GDM1 (cell line): ENCODE measurements at places on chromosomes 7 and 10.

- DNase-seq: no peak
These were observed 72.7 kb downstream of the DYNC1I1 start for GRCh38 chr7:95845007-95845406.

DNA sequence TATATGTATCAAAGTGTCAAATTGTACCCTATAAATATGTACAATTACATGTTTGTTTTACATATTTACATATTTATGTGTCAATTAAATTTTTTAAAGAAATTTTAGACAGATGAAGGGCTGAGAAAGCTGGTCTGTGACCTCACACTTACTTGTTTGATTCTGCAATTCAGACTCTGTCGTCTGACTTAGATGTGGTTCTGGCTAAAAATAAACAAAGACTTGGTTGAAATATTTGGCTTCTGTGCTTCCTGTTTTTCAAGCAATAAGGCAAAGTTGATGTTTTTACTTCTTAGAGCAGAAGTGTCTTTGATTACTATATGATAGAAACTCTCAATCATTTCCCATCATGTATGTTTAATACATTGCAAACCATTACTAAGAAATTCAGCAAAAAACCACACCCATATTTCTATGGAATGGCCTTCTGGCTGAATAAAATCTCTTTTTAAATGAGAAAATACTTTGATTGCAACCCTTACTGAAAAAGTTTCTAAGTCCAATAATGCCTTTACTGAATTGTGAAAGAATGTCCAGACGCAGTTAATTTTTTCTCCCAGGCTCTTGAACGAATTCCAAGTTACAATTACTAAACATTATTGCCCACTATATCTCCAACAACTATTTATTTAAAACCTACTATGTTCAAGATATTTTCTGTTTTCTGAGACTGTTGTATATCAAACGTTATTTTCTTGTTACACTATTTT is 59.5 kb upstream of the PRKG1 start:
- no peak for DNase-seq

- no peak for DNase-seq
These were observed 146.6 kb downstream of the SH2D4B start for GRCh38 chr10:80684259-80684658.

DNA sequence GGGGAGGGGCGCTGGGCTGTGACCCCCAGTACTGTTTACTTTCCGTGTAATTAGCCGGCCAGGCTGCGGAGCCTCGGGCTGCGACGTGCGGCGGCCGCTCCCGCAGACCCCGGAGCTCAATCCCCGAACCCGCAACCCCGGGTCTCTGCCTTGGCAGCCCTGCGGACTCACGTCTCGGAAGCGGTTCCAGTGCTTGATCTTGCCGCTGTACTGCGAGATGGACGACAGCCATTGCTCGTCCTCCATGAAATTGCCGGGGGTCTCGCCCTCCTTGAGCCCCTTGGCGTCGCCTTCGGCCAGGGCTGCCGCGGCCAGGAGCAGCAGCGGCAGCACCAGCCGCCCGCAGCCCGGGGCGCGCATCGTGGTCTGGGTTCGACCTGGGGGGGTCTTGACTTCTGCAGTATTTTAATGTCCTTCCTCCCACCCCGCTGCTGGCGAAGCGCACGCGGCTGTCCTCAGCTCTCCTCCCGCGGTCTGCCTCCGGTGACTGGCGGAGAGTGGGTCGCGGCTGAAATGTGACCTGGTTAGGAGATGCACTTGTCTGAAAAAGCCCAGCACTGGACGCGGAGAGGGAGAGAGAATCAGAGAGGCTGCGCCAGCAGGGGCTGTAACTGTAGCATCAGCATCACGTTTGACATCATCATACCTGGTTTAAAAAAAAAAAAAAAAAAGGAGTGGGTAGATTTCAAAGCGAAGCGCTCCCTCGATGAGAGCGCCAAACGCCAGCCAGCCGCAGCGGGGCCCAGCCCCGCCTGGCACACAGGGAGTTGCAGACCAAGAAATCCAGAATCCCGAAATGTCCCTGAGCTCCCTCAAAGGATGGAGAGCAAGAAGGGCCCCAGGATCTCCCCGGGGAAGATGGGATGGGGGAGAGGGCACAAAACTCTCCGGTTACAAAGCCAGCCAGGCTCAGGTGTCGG is at the start of gene SPOCK2:
Gene SPOCK2 (minus strand): TSS at position 583 of the 920 bp plus-strand sequence. CDS start 223 bp downstream, at position 360.
- no peak for DNase-seq

DNA sequence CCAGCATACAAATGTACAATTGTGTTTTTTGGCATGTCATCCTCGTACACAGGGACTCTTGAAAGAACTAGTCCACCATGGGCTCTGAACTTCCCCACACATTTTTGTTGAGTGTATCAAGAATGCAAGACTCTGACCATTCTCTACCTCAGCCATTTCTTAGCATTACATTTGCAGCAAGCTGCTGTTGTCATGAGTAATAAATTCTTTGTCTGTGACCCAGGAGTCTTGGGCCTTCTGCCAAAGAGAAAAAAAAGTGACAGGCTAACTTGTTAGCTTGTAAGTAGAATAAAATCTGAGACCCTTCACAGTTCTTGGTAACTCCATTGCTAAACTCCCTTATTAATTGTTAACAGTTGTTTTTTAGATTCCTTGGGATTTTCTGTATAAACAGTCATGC is 542.3 kb upstream of the MBL2 start:
- no peak for DNase-seq

DNA sequence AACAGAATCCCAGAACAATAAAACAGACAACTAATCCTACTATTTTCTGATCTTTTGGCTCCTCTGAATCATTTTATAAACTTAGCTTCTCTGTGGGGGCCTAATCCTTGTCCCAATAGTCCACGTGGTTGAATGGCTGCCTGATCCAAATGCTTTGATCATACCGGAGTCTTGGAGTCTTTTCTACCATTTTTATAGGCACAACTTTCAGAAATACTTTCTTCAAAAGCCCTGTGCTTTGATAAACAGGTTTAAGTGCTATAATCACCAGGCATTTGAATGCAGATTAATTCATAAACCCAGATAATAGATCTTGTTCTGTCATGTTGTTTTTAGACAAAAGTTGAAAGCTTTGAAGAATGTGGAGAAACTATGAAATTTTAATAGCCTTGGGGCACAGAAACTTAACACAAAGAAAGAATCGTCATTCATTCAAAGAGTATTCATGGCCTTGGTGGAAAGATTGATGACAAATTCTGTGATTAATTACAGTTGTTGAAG is 163.7 kb downstream of the AHR start:
- DNase-seq: no peak

- DNase-seq: no peak
These were observed 74.6 kb downstream of the VCL start for GRCh38 chr10:74072503-74072902.

GRCh38 chr7:43872406-43873110 is 3.2 kb upstream of the MRPS24 start:
- no peak for DNase-seq

- DNase-seq: peak; percentile 54
These were observed 80.4 kb downstream of the AUTS2 start for GRCh38 chr7:69678494-69679187.

GRCh38 chr7:105853931-105854419 is 22.4 kb downstream of the ATXN7L1 start:
- no peak for DNase-seq

GRCh38 chr7:64098-64915 is 128.1 kb upstream of the FAM20C start:
- DNase-seq: no peak

- no peak for DNase-seq
These were observed 18.4 kb downstream of the C7orf57 start for GRCh38 chr7:48053736-48054135.

- DNase-seq: no peak
These were observed 218.4 kb downstream of the KLF6 start for GRCh38 chr10:3566627-3567026.

DNA sequence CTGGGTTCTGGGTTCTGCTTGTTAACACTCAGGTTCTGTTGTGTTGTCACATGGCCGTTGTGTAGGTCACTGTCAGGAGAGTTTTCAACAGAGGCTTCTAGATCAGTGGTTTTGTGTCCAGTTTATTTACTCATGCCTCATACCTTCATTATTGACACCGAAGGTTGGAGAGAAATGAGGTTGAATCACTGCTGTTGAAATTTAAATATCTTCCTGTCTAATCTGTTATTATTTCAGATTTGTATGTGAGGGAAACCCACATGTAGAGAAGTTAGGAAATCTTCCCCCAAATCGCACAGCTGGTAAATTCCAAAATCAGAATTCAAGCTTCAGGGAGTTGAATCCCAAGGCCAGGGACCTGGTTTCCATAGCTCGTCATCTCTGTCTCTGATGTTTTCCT is 28.3 kb upstream of the KLF6 start:
- DNase-seq: no peak

GRCh38 chr7:109387530-109387929 is 817.9 kb downstream of the DNAJB9 start:
- no peak for DNase-seq

DNA sequence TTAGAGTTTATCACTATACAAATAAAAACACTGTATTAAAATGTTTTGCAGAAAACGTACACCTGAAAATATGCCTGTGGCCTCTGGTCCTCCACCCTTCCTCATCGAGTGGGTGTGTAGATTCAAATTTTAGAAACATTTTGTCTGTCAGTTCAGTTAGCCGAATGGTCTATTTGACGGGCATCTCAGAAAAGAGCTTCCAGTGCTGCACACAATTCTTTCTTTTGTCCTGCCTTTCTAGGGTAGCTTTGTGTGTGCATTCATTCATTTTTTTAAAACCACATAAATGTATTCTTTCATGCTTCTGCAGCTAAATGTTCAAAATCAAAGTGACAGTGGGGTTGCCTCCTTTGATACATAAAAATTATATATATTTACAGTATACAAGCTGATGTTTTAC is 46.8 kb downstream of the GNAI1 start:
- no peak for DNase-seq

- no peak for DNase-seq
These were observed 330.3 kb downstream of the HGF start for GRCh38 chr7:81439591-81439990.

DNA sequence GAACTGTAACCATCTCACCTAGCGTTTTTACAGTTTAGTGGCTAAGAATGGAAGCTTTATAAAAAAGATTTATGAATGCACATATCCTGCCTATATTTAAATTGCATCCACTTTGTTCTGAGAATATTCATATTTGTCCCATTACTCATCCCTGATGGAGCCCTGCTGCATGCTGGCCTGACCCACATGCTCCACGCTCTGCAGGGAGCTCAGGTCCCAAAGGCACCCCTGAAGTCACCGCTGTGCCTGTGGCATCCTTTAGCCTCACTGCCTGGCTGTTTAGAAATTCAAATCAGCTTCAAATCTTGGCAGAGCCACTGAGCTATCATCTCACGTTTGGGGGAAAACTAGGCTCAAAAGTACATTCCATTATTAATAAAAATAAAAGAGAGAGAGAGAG is 24.4 kb downstream of the C10orf90 start:
- DNase-seq: no peak

DNA sequence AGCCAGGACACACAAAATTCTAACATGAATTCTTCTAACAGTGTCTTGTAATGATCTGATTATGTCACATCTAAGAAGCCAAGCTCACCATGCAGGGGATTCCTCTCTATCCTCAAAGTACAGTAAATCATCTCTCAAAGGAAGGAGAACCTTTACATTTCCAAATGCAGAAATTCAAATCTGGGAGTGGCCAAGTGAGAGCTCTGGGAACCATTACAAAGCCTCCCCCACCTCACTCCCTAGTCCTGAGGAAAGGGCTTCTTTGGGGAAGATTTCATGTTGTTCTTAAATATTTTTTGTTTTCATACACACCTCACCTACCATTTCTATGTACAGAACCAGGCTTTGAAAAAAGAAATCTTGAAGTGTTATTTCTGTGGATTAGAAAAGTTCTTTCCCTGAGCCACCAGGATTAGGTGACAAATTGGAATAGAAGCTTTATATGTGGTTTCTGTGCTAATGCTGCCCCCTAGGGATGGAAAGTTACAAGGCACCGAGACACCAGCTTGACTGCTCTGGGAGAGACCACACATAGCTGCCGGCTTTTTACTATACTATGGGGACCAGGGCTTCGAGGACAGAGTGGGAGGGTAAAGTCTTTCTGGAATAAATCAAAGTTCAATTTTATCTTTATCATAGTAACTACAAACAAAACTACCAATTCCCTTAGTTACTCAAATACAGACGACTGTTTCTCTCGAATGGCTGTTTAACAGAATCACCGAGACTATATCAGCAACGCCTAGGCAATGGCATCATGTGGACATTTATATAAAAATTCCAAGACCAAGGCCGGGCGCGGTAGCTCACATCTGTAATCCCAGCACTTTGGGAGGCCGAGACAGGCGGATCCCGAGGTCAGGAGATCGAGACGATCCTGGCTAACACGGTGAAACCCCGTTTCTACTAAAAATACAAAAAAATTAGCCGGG is 116.1 kb downstream of the RNF216 start:
- DNase-seq: peak; percentile 64

DNA sequence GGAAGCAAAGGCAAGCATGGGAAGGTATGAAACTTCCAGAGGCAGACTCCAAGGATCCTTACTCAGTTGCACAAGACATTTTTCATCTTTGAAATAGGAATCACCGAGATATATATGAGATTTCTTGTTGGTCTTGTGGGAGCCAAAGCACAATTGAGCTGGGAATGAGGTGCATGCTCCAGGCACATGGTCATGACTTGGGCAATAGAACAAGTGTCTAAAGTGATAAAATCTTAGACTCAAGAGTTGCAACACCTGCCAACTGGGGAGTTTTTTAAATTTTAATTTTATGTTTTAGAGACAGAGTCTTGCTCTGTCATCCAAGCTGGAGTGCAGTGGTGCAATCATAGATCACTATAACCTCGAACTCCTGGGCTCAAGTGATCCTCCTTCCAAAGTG is 169.5 kb upstream of the ADCY1 start:
- no peak for DNase-seq

DNA sequence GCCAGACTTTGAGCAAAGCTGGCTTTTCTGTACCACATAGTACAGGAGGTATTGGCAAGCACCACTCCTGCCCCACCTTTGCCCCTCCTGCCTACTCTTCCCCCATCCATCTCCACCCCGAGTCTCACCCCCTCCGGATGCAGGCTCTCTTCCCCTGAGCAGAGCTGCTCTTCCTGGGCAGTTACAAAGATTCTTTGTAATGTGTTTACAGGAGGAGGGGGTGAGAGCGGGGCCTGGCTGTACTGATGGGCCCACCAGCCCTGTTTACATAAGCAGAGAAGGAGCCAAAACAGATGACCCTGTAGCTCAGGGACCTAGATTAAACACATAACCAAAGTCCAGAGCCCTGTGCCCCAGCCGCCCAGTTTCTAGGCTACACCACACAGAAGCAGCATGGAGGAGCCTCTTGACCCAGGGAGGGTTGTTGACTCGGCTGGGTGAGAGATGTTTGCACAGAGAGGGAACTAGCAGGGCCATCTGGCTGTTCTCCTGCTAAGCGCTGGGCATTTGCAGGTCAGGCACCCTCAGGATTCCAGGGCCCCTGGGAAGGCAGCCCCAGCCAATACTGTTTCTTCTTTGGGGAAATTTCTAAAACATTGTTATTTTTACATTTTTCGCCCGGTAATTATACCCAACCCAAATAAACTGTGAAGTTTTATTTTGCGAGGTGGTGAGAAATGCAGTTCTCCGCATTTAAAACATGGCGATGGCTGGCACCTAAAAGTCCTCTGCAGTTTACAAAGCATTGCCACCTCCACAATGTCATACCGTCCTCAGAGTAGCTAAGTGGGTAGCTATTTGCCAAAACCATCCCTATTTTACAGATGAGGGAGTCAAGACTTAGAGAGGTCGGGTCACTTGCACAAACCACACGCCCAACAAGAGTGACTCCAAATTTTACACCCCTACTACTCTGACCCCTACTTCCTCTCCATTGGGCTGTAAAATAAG is 11.4 kb upstream of the ZKSCAN1 start:
- peak; percentile 23 for DNase-seq
